ENCODE measurements at places on chromosomes 5 and 9. TPM values are rescaled to one million over a fixed set of nuclear protein-coding genes. Genes with fewer than 3 reads are reported as not detected.

- H3K27me3 ChIP-seq, result no peaks in the 10 kb centered on the region
- no peak overlapping the region for H3K27ac ChIP-seq
- no peak overlapping the region for H3K4me3 ChIP-seq
- no peak for DNase-seq
- H3K4me1 ChIP-seq, result no peaks in the 10 kb centered on the region
These were observed 3.9 kb downstream of the TYRP1 start for GRCh38 chr9:12696931-12697622.

The KCNMB1 gene
- total RNA-seq, result not detected

The NRG2 gene
- not detected for total RNA-seq

DNA sequence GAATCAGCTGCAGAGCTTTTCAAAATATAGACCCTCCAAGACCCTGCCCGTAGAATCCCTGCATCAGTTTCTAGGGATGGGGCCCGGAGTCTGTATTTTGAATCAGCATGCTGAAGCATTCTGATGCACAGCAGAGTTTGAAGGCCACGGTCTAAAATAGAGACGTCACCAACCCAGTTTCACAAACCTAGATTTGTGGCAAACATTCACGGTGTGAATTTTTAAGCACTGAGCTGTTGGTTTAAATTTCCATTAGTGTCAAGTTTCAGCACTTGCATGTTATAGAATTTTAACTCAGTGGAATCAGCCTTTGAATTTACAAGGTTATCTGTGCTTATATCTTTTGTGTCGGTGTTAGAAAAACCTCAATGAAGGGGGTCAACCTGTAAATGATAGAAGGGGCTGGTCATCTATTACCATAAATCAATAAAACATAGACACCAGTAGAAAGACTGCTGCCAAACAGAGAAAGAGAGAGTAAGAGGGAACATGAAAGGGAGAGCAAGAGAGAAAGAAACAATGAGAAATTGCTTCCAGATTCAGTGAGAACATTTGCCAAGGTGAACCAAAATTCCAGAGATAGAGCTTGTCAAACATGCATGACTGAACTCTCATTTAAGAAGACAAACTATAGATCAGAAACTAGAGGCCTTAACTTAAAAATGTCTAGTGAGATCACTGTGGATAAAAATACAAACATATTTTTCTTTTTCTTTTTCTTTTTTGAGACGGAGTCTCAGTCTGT, 414.9 kb downstream of the ZSWIM6 start:
- no peaks in the 10 kb centered on the region for H3K27me3 ChIP-seq
- DNase-seq, result no peak
- no peak overlapping the region for H3K27ac ChIP-seq

GRCh38 chr5:83993803-83994202, 273.1 kb upstream of the HAPLN1 start:
- DNase-seq, result no peak
- no peak overlapping the region for H3K27ac ChIP-seq
- no peaks in the 10 kb centered on the region for H3K27me3 ChIP-seq
- no peaks in the 10 kb centered on the region for H3K4me1 ChIP-seq

The DBH gene
- not detected for total RNA-seq

The AGXT2 gene
- total RNA-seq, result not detected

The ECM2 gene
- total RNA-seq, result not detected

DNA sequence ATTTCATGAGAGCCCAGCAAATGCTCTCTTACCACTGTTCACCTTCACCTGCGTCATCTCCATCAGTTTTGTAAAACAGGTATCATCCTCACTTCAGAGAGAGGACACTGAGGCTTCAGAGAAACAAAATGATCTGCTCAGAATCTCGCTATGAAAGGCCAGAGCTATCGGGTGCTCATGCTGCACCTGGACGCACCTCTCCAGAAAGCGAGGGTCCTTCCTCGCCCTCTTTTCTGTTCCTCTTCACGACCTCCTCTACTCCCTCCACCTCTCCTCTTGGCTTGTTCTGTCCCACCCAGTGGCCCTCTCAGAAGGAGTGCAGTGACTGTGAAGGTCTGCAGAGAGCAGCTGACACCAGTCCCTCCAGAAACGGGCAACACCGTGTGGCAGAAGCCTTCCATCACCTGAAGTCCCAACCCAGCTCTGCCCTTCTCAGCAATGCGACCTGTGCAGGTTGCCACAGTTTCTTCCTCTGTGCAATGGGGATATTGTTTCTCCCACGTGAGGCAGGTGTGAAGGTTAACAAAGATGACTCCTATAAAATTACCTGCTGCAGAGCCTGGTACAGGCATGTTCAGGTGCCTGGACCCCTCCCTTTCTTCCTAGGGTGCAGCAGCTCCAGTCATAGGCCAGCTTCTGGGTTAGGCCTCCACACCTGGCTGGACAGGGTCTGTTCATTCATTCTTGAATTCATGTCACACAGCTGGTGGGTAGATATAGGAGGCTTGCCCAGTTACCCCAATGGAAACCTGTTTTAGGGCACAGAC, 45.3 kb upstream of the ANGPTL2 start:
- no peak overlapping the region for H3K4me3 ChIP-seq
- H3K27me3 ChIP-seq, result peaks cover 13% of the 10 kb centered on the region
- H3K27ac ChIP-seq, result no peak overlapping the region
- H3K36me3 ChIP-seq, result no peaks in the 10 kb centered on the region

GRCh38 chr5:60350794-60351193, 349.2 kb downstream of the DEPDC1B start:
- H3K4me1 ChIP-seq, result no peaks in the 10 kb centered on the region
- H3K27me3 ChIP-seq, result no peaks in the 10 kb centered on the region
- DNase-seq, result no peak
- H3K36me3 ChIP-seq, result no peaks in the 10 kb centered on the region
- H3K27ac ChIP-seq, result no peak overlapping the region

The PPP2R2B gene
- total RNA-seq, result not detected
